ENCODE measurements at places on chromosomes 7 and 10.

DNA sequence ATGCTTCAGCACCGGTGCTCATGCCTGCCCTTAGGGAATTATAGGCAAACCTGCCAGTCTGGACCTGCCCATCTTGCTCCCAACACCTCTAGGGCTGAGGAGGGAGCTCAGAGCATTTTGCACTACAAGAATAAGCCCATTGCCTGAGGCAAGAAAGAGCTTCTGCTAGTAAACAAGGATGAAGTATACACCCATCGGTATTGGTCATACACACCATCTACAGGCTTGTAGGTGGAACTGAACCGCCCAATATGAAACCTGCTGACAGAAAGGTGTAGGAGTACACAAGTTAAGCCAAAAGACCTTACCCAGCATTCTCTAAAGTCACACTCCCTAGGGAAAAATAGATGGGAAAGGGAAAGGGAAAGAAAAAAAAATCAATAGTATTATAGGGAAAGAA lies 957.0 kb upstream of the LRRTM3 start:
- DNase-seq = no peak

GRCh38 chr10:98308669-98309365 lies 40.8 kb upstream of the LOXL4 start:
- DNase-seq = no peak

DNA sequence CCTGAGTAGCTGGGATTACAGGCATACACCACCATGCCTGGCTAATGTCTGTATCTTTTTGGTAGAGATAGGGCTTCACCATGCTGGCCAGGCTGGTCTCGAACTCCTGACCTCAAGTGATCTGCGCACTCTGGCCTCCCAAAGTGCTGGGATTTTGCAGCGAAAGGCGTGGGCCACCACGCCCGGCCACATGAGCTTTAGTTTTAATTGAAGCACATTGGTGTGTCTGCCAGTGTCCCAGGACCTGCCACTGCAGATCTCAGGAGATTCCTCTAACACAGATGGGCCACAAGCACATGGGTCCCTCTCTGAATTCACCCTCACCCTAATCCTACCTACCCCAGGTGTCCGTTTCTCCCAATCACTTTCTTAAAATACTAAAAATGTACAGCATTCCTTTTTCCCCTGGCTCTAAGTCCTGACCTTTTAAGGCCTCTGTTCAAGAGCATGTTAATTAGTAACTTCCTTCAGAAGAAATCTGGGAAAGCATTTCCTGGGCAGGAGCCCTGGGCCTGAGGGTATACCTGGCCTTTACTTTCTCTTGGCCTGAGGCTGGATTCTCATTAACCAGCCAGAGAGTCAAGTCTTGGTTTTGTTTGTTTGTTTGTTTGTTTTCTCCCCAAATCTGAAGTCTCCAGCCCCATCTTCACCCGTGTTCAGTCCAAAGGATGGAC lies 82.6 kb downstream of the PRPF18 start:
- DNase-seq = no peak

- no peak for DNase-seq
Observed at GRCh38 chr7:137985253-137985896, 16.5 kb downstream of the CREB3L2 start.

DNA sequence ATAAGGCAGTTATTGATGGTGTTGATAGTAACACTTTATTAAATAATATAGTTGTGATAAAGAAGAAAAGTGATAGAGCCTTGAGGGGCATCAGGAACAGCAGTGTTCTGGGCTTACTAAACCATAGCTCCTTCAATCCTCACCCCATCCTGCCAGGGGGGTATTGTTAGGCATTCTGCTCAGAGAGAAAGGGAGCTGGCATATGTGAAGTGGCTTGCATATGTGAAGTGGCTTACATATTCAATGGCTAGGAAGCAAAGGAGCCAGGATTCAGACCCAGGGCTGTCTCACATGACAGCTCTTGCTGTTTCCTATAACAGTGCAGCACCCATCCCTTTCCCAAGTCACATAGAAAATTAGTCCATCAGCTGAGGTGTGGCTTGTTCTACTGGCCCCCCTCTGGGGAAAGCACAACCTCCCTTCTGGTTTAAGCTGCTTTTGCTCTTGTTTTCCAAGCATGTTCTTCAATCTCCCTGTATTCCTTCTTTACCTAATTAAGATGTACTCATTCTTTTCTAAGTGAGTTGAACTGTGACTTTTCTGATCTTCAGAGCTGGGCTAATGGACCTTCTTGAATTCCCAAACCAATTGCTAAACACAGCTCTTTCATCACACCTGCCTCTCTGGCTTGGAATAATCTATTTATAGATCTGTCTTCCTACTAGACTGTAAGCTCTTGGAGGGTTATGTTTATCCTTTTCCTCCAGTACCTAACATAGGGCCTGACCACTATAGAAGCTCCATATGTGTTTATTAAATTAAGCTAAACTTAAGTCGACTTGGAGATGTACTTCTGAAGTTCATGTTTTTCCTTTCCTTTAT lies 108.7 kb upstream of the GLI3 start:
- DNase-seq = no peak

DNA sequence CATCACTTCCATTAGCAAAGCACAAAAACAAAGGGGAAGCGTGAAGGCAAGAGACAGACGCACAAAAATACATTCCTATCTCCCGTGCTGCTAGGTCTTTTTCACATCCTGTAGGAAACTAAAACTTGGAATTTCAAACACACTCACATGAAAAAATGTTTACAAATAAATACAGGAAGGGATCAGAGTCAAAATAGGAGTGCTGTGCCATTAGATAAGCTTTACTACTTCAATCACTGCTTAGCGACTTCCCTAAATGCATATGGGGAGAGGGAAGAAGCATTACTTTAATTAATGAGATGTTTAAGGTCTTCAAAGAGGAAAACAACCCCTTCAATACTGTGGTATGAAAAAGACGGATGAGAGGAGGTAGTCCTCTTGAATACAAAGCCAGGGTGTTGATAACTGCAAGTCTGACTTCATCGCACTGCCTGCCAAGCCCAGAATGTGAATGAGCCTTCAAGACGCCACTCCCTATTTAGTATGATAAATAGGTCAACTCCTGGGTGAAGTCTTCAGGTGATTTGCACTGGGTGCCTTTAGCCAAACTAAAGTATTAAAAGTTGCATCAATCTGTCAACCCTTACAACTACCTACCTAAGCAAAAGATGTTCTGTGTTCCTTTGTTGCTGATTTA lies 13.9 kb downstream of the PARD3 start:
- DNase-seq = no peak

DNA sequence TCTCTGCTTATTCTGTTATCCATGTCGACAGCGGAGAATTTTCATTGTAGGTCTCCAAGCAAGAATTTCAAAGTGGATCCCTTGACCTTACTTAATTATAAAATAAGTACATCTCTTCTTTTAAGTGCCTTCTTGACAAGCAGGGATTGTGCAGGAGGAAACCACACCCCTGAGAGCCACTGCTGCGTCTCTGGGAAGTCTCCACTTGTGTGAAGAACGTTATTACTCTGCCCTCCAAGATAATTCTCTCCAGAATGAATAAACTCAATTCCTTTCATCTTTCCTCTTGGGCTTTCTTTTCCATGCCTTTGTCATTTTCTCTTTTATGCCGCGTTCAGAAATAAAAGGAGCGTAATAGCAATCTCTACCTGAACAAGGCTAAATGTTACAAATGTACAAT lies 1030.9 kb upstream of the LRRTM3 start:
- DNase-seq = no peak

DNA sequence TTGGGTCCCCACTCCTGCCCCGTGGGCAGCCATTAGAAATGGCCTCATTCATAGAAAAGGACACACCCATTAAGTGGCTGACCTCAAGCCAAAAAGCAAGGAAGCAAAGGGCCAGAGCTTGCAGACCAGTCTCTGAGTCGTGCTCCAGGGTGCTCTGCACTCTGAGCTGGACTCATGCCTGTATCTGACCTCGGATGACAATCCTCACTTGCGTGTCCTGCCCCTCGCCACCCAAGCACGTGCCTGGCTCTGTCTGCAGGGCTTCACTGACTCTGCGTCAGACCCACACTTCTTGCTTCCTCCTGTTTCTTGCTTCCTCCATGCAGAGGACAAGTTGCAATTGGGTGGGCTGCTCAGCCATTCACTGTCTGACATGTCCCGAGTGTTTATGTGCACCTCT lies 138.8 kb downstream of the OAT start:
- DNase-seq = no peak

DNA sequence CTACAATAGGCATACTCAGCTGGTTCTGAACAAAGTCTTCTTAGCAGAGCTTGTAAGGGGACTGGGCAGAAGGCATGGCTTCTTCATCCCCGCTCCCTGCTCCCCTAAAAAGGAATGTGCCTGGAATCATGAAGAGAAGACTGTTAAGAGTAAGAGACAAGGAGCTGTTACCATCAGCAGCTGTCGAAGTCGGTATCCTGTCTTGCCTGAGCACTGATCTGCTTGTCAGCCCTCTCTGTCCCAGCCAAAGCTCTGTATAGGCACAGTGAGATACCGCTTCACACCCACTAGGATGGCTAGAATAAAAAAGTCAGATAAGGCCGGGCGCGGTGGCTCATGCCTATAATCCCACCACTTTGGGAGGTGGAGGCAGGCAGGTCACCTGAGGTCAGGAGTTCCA lies 2.4 kb downstream of the ABLIM1 start:
- no peak for DNase-seq

DNA sequence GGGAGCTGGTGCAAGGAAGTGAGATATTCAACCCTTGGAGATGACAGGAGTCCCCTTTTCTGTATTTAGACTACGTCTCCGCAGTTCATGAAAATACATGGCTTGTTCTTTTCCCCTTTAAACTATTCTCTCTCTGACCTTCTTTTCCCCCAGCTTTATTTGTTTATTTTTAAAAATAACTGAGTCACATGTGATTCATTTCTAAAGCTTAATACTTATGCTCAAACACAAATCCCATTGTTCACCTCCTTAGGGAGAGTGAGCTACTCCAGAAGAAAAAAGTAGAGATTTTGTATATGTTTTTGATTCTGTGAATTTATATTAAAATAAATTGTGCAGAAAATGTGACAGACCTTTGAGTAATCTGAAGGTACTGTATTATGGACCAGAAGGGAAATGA lies 35.9 kb upstream of the FZD1 start:
- no peak for DNase-seq
